Stimulated activated CD8-positive, alpha-beta memory T cell treated with anti-CD3 and anti-CD28 coated beads, Interleukin-4, amount 100 ng/mL, for 1 hour (primary cell): ENCODE measurements at places on chromosomes 5 and 9.

DNA sequence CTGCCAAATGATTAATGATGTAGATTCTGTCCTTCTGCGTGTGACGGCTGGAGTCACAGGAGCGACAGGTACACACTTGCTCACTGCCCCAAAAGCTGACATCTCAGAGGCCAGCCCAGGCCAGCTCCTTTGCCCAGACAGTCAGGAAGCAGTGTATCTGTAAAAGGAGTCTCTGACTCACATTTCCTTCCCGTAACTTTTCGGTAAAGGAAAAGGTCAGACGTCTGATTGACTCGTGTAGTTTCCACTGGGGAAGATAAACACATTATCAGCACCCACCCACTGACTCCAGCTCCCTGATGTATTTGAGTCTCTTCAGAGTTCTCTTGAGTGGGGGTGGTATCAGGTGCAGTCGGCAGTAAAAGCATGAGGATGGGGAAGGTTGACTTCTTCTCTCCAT, 64.4 kb upstream of the WWC1 start:
- no peak for DNase-seq

GRCh38 chr9:7963026-7963425, 163.4 kb upstream of the DMAC1 start:
- DNase-seq: no peak

DNA sequence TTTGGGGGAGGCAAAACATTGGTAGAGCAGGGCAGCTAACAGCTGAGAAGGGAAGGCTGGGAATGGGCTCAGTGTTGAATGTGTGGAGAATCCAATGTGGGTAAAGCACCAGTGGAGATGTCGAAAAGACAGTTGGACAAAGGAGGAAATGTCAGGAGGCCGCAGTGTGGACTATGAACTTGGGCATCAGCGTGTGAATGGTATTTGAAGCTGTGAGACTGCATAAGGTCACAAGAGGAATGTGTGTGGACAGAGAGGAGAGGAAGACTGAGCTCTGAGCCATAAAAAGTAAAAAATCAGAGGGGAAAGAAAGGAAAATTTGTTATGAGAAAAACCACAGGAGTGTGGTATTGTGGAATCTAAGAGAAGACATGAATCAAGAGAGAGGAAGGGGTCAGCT, 99.4 kb upstream of the ADAMTS16 start:
- no peak for DNase-seq

GRCh38 chr5:79020861-79021561, 35.9 kb upstream of the ARSB start:
- no peak for DNase-seq

GRCh38 chr5:80408484-80409366, 861 bp downstream of the ZFYVE16 start:
- DNase-seq: no peak

DNA sequence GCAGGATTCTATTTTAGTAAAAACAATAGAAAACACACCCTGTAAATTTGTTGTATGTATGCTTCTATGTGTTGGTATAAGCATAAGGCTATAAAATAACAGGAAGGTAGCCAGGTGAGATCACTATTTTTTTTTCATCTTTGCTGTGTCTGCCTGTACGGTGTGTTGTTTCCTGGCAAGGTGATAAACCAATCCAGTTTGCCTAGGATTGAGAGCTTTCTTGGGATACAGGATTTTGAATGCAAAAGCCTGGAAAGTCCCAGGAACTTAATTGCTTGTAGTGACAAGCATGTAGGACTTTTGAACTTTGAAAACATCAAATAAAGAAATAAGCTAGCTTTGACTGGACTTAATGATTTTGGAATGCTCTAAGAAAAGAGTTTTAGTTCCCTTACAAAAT, 83.3 kb upstream of the RORB start:
- no peak for DNase-seq

GRCh38 chr9:114696814-114697544, 15.0 kb upstream of the TEX48 start:
- no peak for DNase-seq

- no peak for DNase-seq
Observed at GRCh38 chr9:136725612-136726011, 13.2 kb downstream of the DIPK1B start.

DNA sequence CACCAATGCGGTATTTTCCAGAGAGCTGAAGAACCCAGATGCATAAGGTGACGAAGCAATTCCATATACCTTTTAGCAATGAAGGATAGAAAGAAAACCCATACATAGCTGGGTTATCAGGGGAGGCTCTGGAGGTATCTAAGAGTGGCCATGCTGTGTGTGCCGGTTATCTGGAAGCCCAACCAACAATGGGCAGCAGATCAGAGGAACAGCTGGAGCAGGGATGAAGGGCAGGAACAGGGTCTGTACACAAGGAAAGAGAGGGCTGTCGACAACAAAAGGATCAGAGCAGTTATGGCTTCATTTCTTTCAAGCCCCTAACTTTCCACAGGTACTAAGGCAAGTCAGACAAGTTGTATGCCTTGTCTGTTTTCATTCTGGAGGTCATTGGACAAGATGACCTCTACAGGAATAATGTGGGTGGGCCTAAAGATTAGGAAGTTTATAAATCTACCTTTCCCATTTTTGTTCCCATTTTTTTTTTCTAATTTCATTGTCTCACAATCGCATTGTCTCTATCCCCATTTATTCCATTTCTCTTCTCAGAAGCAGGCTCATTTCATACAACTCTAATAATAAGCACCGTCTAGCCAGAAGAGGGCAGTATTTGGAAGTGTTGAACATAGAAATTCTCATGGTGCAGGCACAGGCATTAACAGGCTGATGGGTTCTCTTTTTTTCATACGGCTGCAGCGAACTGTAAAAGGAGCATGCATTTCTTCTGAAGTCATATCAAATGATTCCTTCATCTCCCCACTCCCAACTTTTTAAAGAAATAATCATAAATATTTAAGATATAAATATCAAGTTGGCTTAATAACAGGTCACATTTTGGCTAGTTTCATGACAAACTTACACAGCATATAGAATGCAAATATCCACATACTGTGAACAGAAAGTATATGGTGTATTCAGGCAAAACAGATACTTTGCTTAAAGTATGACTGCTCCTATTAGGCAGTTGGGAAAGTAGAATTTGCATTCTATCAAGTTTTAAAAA, 63.5 kb downstream of the ZNF474 start:
- no peak for DNase-seq

DNA sequence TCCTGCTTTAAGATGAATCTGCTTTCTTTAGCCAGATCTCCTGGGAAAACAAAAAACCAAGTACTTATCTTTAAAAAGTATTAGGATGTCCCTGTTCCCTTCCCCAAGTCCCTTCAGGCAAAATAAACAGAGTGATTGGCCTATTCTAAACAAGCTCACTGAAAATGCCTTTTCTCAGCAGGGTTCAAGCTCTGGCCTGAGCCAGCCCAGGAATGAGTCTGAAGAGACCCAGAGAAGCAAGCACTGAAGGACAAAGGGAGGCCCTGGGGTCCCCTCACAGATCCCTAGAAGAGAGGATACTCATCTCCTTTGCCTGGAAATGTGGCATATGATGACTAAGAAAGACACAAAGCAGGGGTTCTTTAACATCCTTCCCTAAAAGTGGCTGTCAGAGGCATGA, 66.8 kb upstream of the MAP1B start:
- no peak for DNase-seq

DNA sequence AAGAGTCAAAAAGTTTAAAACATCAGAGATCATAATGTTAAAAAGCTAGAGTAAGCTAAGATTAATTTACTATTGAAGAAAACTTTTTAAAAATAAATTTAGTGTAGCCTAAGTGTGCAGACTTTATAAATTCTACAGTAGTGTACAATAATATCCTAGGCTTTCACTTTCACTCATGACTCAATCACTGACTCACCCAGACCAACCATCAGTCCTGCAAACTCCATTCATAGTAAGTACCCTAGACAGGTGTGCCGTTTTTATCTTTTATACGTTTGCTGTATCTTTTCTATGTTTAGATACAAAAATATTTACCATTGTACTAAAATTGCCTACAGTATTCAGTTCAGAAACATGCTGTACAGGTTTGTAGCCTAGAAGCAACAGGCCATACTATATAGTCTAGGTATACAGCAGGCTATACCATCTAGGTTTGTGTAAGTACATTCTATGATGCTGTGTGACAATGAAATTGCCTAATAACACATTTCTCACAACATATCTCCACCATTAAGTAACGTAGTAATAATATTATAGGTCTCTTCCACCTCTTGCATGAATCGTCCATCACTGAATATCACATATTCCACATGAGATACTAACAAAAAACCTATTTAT, 59.2 kb downstream of the MEGF9 start:
- no peak for DNase-seq

DNA sequence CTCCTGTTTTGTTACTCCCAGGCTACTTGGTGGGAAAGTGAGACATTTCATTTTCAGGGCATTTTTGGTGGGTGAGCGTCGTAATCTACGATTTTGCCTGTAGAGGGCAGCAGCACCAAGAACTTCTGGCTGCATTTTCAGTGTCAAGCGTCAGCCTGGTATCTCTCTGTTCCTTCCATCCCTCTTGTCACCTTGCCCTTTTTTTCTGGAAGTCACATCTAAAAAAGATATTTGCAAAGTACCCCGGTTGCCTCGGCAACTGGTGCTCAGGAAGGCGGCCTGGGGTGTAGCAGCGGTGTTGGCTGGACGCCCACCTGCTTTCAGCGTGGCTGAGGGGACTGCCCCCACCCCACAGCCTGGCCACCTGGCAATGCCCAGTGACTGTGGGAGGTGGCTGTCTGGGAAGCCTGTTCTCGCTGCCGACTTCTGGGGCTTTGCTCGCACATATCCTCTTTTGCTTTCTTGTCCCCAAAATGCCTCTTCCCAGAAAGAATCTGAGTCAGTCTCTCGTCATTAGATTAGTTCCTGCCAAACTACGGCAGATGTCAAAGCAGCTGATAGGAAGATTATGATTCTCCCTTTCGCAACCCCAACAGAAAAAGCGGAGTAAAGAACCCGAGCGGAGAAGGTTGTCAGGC, 84.5 kb downstream of the ACER2 start:
- no peak for DNase-seq

DNA sequence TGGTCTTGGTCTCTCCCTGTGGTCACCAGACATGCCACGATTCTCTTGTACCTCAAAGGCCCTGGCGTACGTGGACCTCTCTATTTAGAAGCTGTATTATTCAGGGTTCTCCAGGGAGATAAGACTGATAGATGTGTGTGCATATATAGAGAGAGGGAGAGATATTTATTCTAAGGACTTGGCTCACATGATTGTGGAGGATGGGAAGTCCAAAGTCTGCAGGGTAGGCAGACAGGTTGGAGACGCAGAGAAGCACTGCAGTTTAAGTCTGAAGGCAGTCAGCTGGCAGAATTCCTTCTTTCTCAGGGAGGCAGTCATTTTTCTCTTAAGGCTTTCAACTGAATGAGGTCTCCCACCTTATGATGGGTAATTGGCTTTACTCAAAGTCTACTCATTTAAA, 16.3 kb downstream of the C9orf57 start:
- DNase-seq: no peak

- DNase-seq: no peak
Observed at GRCh38 chr5:37043693-37044092, 167.1 kb downstream of the NIPBL start.

DNA sequence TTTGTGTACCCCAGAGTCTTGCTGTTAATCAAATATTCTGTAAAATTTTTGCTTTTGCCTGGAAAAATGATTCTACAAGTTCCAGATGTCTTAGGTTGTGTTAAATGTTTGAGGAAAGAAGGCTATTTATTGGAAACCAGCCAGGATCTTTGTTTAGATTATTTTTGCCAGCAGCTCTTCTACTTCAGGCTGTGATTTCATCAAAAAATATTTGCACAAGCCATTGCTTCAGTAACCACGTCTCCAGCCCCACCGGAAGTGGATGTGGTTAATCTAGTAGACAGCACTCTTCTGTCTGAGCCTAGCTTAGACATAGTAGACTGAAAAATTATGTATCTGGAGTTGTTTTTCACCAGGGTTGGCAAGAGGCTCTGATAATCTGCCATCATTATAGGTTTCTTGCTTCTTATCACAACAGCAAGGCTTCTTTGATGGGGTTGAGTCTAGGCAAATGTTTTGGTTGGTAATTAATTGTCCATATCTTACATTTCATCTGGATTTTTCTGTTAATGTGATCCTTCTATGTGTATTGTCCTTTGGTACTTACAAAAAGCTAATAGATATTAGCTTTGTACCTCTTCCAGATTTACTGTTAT, 17.1 kb downstream of the KCTD16 start:
- DNase-seq: peak; percentile 67

- DNase-seq: no peak
Observed at GRCh38 chr5:35822511-35822910, 34.2 kb upstream of the IL7R start.

GRCh38 chr5:18333841-18334240, 699.6 kb downstream of the TAF11L14 start:
- DNase-seq: no peak

GRCh38 chr5:60352992-60353599, 346.9 kb downstream of the DEPDC1B start:
- DNase-seq: no peak
